Calu3 (cell line): ENCODE measurements at places on chromosomes 3 and 15. TPM values are rescaled to one million over a fixed set of nuclear protein-coding genes. Genes with fewer than 3 reads are reported as not detected.
A peak's percentile ranks its signal among the peaks of the same experiment; 100 is the strongest.

The KBTBD13 gene
- not detected in 2 replicates for total RNA-seq

The LRRIQ4 gene
- 0.27 TPM in 1 of 2 replicates, not detected in the other for total RNA-seq

The TMIE gene
- total RNA-seq = 0.26 TPM in 1 of 2 replicates, not detected in the other

The P2RY14 gene
- not detected in 2 replicates for total RNA-seq

The PIAS1 gene
- total RNA-seq = 51.7 and 60.8 TPM in 2 replicates

- H3K36me3 ChIP-seq = no peaks in the 10 kb centered on the region
- no peak overlapping the region for H3K4me3 ChIP-seq
- DNase-seq = no peak
- no peaks in the 10 kb centered on the region for H3K4me1 ChIP-seq
- no peaks in the 10 kb centered on the region for H3K27me3 ChIP-seq
Measured at GRCh38 chr3:84566256-84566655, 392.5 kb upstream of the CADM2 start.

DNA sequence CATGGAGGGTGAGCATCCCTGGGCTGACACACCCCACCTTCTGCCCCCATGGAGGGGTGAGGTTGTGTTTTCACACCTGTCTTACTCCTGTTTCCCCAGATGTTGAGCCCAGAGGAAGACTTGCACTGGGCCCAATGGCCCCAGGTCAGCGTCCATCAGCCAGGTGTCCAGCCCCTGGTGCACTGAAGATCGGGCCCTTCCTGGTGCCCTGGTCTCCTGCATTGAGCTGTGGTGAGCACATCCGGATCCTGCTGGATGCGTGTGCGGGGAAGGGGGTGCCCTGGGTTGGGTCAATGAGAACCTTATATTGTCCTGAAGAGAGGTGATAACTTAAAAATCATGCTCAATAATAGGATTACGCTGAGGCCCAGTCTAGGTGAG lies 227.3 kb downstream of the SNRPN start:
- H3K4me3 ChIP-seq = no peak overlapping the region
- no peaks in the 10 kb centered on the region for H3K27me3 ChIP-seq
- H3K27ac ChIP-seq = no peak overlapping the region
- no peak for DNase-seq

DNA sequence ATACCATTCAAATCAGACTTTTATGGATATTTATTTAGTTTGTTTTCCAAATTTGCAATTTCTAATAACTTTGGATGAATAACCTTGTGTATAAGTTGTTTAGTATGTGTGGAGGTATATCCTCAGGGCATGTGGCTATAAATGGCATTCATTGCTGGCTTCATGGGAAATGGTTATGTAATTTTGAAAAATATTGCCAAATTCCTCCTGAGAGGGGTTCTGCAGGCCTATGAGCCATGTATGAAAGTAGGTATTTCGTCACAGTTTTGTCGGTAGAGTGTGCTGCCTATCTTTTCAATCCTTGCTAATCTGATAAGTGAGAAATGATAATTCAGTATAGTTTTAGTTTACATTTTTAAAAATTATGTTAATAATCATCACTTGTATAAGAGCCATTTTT lies 256.4 kb upstream of the ZNF385D start:
- DNase-seq = no peak
- no peak overlapping the region for H3K27ac ChIP-seq
- no peak overlapping the region for H3K4me3 ChIP-seq
- no peaks in the 10 kb centered on the region for H3K4me1 ChIP-seq
- H3K27me3 ChIP-seq = no peaks in the 10 kb centered on the region
- H3K36me3 ChIP-seq = no peaks in the 10 kb centered on the region

- H3K4me1 ChIP-seq = peaks cover 7% of the 10 kb centered on the region
- DNase-seq = no peak
- no peaks in the 10 kb centered on the region for H3K27me3 ChIP-seq
- no peak overlapping the region for H3K27ac ChIP-seq
Measured at GRCh38 chr15:64224511-64224910, 61.7 kb upstream of the PPIB start.

DNA sequence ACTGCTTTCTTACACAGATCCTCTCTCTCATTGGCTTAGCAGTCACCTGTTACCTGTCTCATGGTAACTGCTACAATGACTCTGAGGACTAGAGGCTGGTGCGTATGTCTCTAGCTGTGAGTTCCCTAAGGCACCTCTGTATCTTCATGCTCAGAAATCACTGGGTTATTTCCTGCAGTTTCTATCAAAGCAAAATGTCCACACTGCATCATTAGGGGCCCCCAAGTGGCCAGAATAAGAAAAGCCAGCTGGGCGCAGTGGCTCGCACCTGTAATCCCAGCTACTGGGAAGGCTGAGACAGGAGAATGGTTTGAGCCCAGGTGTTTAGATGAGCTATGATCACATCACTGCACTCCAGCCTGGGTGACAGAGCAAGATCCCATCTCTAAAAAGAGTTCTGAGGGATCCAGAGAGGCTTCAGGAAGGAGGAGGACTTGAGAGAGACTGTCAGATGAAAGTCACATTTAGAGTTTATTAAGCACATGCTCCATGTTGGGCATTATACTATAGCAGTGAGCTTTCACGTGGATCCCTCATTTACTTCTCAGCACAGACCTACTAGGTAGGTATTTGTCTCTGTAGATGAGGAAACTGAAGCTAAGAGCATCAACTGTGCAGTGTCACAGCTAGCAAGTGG lies 2.3 kb upstream of the VPS18 start:
- peaks cover 34% of the 10 kb centered on the region for H3K36me3 ChIP-seq
- H3K27me3 ChIP-seq = no peaks in the 10 kb centered on the region
- no peak overlapping the region for H3K4me3 ChIP-seq
- H3K27ac ChIP-seq = no peak overlapping the region
- H3K4me1 ChIP-seq = peaks cover 18% of the 10 kb centered on the region

DNA sequence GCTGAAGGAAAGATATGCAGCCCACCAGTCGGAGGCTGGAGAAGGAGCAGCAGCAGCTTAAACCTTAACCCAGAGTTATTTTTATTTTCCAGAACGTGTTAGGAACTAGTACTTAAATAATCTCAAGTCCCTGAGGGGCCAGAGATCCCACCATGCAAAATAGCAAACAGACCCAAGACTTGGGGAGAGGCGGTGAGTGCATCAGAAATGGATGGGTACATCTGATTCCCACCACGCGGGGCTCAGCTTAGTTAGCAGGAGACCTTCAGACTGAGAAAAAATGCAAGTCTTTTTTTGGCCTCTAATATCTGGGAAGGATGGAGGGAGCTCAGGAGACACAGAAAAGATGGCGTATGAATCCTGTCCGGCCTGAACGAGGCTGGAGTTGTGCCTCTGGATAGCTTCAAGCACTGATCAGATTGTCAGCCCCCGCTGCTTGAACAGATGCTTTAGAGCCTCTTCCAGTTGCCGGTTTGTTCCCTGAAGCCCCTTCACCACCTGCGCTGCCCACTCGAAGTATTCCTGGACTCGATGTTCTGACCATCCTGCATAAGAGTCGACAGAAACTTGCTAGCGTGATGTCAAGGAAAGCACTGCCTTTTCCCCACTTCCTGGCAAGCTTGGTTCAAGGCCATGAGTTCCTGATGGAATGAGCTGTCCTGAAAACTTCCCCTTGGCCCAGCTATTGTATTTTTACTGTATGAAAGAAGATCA lies 1.3 kb downstream of the HDDC3 start:
- H3K27ac ChIP-seq = peak overlapping the region; percentile 96
- peak overlapping the region; percentile 92 for H3K4me3 ChIP-seq
- no peaks in the 10 kb centered on the region for H3K27me3 ChIP-seq
- no peak for DNase-seq

- no peak for DNase-seq
- no peak overlapping the region for H3K4me3 ChIP-seq
- no peaks in the 10 kb centered on the region for H3K4me1 ChIP-seq
- peaks cover 99% of the 10 kb centered on the region for H3K27me3 ChIP-seq
Measured at GRCh38 chr15:76098685-76099084, 38.9 kb downstream of the TMEM266 start.

DNA sequence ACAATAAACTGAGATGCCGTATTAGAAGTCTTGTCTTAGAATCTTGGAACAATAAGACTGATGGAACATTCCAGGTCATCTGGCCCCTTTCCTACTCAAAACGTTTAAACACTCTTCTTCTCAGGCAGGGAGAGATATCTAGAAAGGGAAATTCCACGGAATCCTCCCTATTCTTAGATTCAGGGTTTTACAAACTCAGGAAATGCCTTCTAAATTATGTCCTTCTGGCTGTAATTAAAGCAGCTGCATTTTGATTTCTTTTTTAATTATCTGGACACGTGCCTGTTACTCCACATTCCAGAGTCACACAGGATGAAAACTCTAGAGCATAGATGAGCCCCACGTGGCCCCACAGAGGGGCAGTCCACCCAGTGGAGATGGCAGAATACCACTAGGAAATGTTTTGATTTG lies 41.5 kb upstream of the MTMR10 start:
- no peak overlapping the region for H3K27ac ChIP-seq
- H3K36me3 ChIP-seq = no peaks in the 10 kb centered on the region
- H3K27me3 ChIP-seq = no peaks in the 10 kb centered on the region
- H3K4me1 ChIP-seq = no peaks in the 10 kb centered on the region
